ENCODE measurements at places on chromosomes 11 and 22. TPM values are rescaled to one million over a fixed set of nuclear protein-coding genes. Genes with fewer than 3 reads are reported as not detected.
A peak's percentile ranks its signal among the peaks of the same experiment; 100 is the strongest.

Gene OR8J1
- not detected for polyA plus RNA-seq

Gene ARHGAP20
- not detected for polyA plus RNA-seq

Gene BDNF
- polyA plus RNA-seq = not detected

Gene C11orf52
- 1.5 TPM for polyA plus RNA-seq

Gene MB
- polyA plus RNA-seq = not detected

Gene MIAT
- polyA plus RNA-seq = 0.02 TPM

Gene CNTN5
- polyA plus RNA-seq = not detected

Gene RIMBP3C
- polyA plus RNA-seq = 0.01 TPM

Gene CDON
- 0.36 TPM for polyA plus RNA-seq

DNA sequence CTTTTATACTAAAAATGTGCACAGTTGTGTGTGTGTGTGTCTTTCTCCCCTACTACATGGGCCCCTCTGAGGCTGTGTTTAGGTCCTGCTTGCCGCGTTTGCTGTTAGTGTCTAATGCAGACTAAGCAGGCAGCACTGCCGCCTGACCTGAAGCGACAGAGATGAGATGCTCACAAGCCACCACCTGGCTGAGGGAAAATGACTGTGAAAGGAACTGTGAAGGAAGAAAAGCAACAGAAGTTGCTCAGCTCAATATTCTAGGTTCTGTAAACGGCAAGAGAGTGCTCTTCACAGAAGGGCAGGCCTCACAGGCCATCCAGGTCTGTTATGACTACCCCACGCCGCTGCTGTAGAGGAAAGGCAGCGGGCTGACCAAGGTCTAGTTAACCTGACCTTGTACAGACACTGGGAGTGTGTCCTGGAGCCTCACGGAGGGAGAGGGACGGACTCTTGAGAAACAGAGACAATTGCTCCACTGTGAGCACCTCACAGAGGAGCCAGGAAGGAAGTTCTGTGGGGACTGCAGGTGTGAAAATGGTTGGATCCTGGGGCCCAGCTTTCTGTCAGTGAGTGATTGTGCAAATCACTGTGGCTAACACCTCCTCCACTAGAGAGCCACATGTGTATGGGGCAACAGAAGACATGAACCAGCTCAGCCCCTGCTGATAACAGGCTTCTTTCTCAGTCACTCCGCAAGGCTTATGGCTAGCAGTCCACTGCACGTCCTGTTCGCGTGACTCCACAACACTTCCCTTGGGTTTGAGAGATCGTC is 31.3 kb upstream of the YPEL1 start:
- DNase-seq = no peak

GRCh38 chr11:47105974-47106373 is 70.7 kb downstream of the ARFGAP2 start:
- no peak for DNase-seq

DNA sequence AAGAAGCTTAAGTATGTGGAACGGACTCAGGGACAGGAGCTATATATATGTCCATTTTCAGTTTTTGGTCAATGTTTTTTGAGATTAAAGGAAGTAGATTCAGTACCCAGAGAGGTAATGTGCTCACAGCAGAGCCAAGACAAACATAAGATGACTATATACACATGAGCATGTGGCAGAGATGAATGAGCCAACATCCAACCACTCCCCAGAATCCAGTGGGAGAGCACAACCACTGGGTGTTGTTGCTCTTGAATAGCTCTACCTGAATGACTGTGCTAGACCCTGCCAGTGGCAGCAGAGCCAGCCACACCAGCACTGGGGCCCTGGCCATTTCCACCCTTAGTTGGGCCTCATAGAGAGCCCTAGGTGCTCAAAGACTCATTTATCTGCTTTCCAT is 10.7 kb upstream of the SYTL2 start:
- DNase-seq = no peak

DNA sequence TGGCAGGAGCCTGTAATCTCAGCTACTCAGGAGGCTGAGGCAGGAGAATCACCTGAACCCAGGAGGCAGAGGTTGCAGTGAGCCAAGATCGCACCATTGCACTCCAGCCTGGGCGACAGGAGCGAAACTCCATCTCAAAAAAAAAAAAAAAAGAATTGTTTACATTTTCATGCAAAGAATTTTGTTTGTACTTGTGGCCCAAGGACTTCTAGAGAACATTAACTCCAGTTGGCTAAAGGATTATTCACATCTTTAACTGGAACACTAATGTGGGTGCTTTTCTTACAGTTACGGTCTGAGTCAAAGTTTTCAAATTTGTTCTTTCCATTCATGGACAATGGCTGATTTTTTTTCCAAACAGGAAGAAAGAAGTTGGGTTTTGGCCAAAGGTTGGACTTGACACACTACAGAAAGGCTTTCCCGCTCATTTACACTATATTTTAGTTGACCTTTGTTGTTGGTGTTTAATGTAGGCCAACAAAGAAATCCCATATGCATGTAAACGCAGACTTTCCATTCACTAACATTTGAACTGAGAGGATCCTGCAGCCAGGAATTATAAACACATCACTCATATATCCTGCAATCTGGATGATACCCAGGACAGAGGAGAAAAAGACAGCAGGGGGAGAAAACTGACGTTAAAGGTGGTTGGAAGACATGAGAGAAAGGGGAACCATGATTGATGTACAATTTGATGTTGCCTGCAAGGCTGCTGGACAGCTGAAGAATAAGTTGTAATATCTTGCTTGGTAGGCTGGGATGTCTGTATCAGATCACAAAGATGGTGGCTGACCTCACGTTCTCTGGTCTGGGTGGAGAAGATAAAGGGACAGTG is 13.1 kb downstream of the POU2AF1 start:
- DNase-seq = no peak

- DNase-seq = no peak
Measured at GRCh38 chr11:9280655-9281301, 15.6 kb upstream of the DENND5A start.

GRCh38 chr11:75311858-75312288 is 39.6 kb downstream of the ARRB1 start:
- no peak for DNase-seq

DNA sequence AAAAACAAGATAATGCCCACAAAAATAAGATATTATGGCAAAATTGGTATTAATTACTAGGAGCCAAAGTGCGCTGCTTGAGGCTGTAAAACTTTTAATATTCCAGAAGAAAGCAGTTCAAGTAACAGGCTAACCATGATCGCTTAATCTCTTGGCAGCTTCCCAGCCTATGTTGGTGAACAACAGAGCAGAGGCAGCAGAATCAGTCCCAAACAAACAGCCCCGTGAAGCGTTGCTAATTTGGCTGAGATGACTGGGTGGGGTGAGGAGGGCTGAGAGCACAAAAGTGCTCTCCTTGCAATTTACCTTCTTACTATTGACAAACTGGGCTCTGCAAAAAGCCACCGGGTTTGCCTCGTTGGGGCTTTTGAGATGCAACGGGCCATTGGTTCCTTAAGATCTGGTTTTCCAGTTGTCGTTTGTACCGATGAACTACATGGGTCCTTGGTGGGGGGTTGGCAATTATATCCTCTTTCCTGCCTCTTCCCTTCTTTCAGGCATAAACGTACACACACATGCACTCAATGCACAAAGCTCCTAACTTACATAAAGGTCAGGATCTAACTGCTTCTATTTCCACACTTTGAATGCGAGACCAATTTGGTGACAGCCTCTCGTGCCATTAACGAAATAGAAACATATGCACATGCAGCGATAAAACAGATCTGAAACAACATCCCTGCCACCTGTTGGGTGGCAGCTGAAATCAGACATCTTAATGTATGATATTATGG is 407.6 kb upstream of the CADM1 start:
- DNase-seq = no peak

DNA sequence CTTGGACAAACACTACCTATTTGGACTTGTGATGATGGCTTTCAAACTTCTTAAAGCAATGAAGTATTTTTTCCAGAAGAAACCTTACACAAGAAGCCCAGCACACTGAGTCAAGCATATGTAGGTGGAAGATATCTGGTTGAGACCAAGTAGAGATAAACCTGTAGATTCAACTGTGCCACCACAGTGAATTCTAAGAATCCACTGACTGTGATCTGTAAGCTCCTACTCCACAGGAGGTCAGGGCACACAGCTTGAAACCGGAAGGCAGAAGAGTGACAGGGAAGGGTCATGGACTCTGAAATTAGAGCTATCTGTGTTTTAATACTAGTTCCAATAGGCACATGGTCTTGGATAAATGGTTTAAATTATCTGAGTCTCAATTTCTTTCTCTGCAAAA is 404.5 kb downstream of the ETS1 start:
- no peak for DNase-seq

DNA sequence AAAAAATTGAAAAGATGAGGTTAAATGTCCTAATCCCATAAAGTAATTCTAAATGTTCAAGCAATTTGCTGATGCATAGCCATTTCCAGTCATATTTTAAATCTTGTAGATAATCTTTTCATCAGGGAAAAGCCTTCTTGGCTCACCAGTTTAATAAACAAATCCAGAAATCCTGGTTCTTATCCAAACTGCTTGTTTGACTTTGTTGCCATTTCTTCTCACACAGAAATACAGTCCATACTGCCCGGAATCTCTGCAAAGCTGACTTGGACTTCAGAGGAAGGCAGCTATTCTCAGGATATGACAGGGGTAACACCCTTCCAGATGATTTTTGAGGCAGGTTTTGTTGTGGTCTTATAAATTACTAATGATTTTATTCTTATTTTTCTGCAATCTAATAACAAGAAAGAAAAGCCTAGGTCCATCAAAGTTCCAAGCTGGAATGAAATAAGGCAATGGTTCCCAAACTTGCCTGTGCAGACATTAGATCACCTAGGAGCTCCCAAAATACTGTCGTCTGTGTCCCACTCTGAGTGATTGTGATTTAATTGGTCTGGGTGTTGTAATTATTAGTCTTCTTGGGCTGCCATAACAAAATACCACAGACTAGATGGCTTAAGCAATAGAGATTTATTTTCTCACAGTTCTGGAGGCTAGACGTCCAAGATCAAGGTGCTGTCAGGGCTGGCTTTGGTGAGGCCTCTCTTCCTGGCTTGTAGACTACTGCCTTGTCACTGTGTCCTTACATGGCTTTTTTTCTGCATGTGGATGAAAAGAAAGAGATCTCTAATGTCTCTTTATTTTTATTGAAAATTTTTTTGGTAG is 55.1 kb upstream of the RCE1 start:
- DNase-seq = no peak

GRCh38 chr11:95426823-95427462 is 195.9 kb upstream of the SESN3 start:
- peak; percentile 65 for DNase-seq

DNA sequence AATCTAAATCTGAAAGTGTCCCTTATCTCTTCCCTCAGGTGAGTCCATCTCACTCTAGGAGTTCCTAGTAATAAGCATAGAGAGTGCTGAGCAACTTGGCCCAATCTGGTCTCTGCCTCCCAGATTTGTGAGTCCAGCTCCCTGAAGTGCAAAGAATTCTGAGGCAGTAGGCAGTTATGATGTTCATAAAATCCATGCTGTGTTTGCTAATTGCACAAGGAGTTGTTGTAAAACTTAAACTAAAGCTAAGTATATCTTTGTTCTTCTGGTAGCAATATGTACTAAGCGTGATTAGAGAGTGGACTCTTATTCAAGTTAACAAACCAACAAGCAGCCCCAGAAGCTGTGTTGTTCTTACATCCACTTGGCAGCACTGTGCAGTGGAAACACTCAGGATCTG is 7.6 kb upstream of the PTH start:
- no peak for DNase-seq

- peak; percentile 40 for DNase-seq
Measured at GRCh38 chr22:44392446-44392921, 79.7 kb upstream of the SHISAL1 start.
